Activated CD8-positive, alpha-beta T cell treated with anti-CD3 and anti-CD28 coated beads, Interleukin-2, amount 10 ng/mL, durations not matched to agents 7 days and 5 days (primary cell): ENCODE measurements at places on chromosomes 12 and 14.
A peak's percentile ranks its signal among the peaks of the same experiment; 100 is the strongest.

DNA sequence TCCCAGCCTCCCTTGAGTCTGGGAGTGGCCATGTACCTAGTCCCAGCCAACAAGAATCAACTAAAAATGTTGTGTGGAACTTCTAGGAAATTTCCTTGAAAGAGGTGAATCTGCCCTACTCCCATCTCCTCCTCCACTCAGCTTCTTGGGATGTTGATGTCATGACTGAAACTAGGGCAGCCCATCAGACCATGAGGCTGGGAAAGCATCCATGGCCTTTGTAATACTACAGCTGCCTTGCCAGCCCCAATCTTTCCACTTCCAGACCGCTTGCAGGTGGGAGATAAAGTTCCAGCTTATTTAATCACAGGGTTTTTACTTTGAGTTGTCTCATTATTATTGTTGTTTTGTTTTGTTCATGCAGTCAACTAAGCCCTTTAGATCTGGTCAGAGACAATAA is 170.3 kb upstream of the LMNTD1 start:
- DNase-seq: no peak

- no peak for DNase-seq
These were observed 3.9 kb upstream of the TMEM63C start for GRCh38 chr14:77177702-77178101.

- DNase-seq: no peak
These were observed 4.5 kb upstream of the MAGOHB start for GRCh38 chr12:10617863-10618262.

DNA sequence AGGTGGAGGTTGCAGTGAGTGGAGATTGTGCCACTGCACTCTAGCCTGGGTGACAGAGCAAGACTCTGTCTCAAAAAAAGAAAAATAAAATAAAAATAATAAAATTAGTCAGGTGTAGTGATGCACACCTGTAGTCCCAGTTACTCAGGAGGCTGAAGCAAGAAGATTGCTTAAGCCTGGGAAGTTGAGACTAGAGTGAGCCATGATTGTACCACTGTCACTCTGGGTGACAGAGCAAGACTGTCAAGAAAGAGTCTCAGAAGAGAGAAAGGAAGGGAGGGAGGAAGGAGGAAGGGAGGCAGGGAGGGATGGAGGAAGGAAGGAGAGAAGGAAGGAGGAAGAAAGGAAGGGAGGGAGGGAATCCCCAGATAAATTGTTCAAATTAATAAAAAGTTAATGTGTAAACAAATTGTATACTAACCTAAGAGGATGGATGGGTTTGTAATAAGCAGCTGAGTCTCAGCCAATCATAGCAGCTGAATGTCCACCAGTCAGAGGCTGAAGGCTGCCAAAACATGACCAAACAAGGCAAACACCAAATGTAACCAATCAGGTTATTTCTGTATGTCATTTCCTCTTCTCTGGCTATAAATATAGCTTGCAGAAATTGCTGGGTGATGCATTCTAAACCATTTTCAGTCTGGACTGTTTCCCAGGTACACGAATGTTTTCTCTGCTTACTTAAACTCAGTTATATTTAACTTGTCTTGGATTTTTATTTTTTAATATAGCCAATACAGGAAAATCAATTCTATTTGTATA is 6.1 kb upstream of the CDCA4 start:
- no peak for DNase-seq

GRCh38 chr14:69999261-69999674 is 120.1 kb downstream of the SMOC1 start:
- DNase-seq: no peak

- DNase-seq: no peak
These were observed 14.3 kb downstream of the ASB8 start for GRCh38 chr12:48142818-48143674.

DNA sequence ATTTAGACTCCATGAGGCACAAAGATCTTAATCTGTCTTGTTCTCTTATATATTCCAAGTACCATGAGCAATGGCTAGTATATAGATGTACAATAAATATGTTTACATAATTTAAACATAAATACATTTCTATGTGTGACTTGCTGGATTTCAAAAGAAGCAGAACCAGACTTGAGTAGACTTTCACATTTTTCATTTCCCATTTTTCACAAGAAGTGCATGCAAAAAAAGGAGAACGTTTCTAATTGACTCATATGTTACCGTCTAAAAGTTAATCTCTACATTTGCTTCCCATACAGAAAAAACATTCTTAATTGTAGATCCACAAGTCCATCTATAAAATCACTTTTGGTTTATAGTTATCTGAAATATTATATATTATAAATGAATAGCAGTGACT is 256.5 kb upstream of the USP15 start:
- DNase-seq: no peak

- peak; percentile 43 for DNase-seq
These were observed 420.9 kb downstream of the PCNX1 start for GRCh38 chr14:71328183-71328582.

DNA sequence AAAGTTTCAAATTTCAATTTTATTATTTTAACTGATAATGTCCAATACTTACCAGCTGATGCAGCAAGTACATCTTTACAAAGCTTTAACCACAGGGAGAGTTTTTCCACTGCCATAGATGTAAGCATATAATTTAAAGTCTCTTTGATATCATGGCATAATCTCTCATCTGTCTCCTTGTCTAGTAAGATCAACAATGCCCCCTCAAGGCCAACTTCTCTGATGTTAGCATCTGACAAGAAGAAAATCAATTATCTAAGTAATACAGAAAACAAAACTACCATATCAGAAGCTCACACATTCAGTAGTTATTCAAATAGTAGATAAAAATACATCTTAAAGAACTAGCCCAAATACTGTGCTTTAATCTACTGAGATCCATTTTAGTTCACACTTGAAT is 94.2 kb downstream of the HEATR5A start:
- peak; percentile 23 for DNase-seq

- DNase-seq: no peak
These were observed 93.3 kb downstream of the DAAM1 start for GRCh38 chr14:59281609-59282377.

DNA sequence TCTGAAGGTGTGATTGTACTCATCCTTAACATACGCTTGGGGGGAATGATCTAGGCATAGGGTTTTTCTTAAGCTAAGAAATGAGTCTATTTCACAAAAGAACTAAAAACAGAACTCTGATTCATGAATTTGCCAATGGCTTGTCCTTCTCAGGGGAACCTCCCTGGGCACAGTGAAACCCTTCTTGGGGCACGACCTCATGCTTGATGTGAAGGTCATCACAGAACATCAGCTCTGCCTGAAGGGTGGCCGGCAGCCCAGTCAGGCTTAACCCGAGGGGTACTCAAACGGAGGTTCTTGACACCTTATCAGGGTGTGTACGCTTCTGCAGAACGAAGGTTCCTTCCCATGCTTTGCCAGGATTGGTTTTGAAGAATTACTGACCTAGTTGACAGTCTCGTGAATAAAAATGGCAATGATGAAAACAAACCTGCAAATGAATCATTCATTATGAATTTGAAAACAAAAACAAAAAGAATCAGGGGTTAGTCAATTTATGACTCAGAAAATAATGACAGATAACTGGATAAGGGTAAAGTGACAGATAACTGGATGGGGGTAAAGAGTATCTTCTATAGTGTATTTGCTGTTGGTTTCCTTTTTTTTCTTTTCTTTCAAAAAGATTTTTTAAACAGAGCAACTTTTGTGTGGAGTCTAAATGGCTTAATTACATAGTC is 86.4 kb downstream of the GALNT8 start:
- no peak for DNase-seq

- DNase-seq: no peak
These were observed 30.2 kb upstream of the FGD4 start for GRCh38 chr12:32369202-32369601.

GRCh38 chr12:66496595-66496994 is 182.3 kb downstream of the GRIP1 start:
- DNase-seq: no peak

GRCh38 chr12:124636138-124636978 is 68.9 kb upstream of the NCOR2 start:
- DNase-seq: peak; percentile 60

- DNase-seq: no peak
These were observed 121.2 kb downstream of the DIP2B start for GRCh38 chr12:50626026-50626425.

DNA sequence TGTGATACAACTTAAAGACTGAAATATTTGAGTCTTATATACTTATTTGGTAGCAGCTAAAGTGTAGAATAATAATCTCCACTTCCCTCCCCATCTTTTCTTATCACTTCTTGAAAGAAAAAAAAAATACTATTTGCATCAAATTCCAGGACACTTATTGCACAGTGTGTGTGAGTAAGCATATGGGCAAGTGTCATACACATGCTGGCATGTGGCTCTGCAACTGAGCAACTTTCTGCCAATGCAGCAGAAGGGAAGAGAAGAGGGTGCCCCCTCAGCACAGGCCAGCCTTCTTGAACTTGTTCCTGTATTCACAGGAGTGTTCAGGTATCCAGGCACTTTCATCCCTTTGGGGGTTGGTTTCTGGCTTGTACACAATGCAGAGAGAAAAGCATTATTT is 145.8 kb downstream of the CPNE8 start:
- no peak for DNase-seq

GRCh38 chr12:57103856-57104255 is 7.3 kb downstream of the STAT6 start:
- no peak for DNase-seq

- DNase-seq: no peak
These were observed 168.5 kb downstream of the NAV3 start for GRCh38 chr12:77999074-77999715.

- DNase-seq: no peak
These were observed 25.4 kb downstream of the CHST11 start for GRCh38 chr12:104482113-104482512.

DNA sequence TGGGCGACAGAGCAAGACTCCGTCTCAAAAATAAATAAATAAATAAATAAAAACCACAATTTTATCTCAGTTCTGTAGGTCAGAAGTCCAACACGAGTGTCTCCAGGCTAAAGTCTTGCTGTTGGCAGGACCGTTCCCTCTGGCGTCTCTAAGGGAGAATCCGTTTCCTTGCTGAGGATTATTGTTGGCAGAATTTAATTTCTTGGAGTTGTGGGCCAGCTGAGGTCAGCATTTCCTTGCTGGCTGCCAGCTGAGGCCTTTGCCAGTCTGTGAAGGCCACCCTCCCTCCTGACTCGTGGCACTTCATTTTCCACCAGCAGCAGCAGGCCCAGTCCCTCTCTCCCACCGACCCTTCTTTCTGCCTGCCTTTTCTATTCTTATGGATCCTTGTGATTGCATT is 17.2 kb downstream of the PSMC1 start:
- DNase-seq: no peak

- no peak for DNase-seq
These were observed 392.7 kb downstream of the GALC start for GRCh38 chr14:87600240-87600639.

GRCh38 chr12:58310368-58310767 is 369.0 kb downstream of the ATP23 start:
- no peak for DNase-seq

- no peak for DNase-seq
These were observed 8.7 kb upstream of the NIN start for GRCh38 chr14:50839691-50840090.

DNA sequence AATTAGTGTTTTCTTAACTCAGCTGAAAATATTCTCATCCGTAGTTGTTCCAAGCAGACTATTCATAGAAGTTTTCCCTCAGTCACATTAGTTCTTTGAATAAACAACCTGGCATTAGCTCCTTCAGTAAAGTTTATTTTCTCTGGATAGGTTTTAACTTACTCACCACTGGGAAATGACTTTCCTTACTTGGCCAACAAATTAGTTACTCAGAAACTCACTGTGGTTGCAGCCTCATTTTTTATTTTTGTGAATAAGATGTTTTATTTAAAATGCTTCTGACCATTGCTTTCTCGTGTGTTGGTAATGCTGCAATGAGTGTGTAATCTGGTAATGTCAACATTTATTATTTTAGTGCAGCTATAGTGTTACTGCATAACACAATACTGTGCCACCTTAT is 74.9 kb downstream of the NOVA1 start:
- no peak for DNase-seq

DNA sequence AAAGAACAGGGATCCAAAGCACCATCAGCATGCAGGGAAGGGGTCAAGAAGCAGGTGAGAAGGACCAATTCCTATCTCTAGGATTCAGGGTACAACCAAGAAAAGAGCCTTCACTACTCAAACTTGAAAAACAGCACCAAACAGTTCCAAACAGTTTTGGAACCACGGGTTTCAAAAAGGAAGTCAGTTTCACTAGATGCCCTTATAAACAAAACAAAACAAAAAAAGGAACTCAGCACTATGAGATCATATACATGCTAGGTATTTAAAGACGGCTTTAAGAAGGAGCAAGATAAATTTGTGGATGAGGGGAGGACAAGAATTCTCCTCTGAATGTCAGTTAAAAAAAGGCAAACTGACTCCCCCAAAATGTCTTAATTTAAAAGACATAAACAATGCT is 6.0 kb downstream of the INSM2 start:
- no peak for DNase-seq

GRCh38 chr12:27332714-27333402 is at the start of gene BMAL2:
Gene BMAL2, plus strand, starts transcription at chr12:27332836. Its CDS starts 237 bp downstream, at chr12:27333073.
- DNase-seq: peak; percentile 57

- DNase-seq: peak; percentile 48
These were observed 8.9 kb upstream of the CLEC6A start for GRCh38 chr12:8446642-8447547.

- DNase-seq: no peak
These were observed 21.6 kb upstream of the SLC5A8 start for GRCh38 chr12:101231636-101232035.

GRCh38 chr14:90604356-90604755 is 207.5 kb downstream of the CALM1 start:
- DNase-seq: no peak

- peak; percentile 80 for DNase-seq
These were observed 51.0 kb downstream of the BMAL2 start for GRCh38 chr12:27383429-27384260.

DNA sequence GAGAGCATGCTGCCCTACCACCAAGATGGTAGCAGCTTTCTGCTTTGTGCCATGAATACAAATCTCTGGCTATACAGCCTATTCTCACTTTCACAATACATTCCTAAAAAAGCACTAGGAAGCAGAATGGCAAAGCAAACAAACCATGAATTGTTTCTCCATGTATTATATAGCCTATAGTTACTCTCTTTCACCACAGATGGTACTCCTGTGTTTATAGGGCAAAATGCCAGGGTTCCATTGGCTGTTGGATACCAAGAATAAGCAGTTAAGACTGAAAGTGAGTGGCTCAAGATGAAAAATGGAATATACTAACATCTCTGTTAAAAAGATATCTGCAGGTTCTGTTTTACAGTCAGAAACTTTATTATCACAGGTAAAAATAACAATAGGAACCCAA is 11.1 kb downstream of the ARF3 start:
- no peak for DNase-seq

DNA sequence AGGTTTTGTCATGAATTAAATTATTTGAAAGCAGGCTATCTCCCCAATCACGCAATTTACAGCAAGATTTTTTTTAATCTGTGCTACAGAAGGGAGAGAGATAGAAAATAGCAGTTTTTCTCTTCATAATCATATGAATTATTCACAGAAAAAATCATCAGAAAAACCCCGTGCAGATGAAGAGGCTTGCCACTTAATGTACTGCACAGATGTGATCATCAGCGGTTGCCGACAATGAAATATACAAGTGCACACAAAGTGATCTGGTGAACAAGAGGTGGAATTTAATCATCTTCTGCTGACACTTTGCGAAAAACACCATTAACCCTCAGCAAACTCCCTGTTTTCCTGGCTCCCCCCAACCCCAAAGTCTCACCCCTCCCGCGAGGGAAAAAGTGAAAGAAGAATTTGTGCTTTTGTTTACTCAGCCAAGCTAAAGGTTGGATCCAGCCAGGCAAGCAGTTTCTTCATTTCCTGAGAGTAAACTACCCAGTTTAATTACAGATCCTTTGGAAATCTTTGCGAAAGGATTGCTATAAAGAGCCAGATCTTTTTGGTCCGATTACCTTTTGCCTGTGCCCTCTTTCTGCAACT is 3.1 kb upstream of the LMO3 start:
- no peak for DNase-seq
